ENCODE measurements at places on chromosomes 3 and 15. TPM values are rescaled to one million over a fixed set of nuclear protein-coding genes. Genes with fewer than 3 reads are reported as not detected.

The MYL3 gene
- total RNA-seq, result 3.9 TPM

The TUSC7 gene
- not detected for total RNA-seq

The ARRDC4 gene
- total RNA-seq, result 50.6 TPM

The RRP9 gene
- total RNA-seq, result 20.0 TPM

The SNURF gene
- total RNA-seq, result 6.8 TPM

The INKA1 gene
- total RNA-seq, result 0.84 TPM

The ADCY5 gene
- 36.1 TPM for total RNA-seq

The PATL2 gene
- total RNA-seq, result 2.6 TPM

The SNTN gene
- not detected for total RNA-seq

The DZIP1L gene
- 22.5 TPM for total RNA-seq

The AMT gene
- total RNA-seq, result 1.6 TPM

The ALCAM gene
- total RNA-seq, result 98.4 TPM

The XRN1 gene
- total RNA-seq, result 37.0 TPM

The CRYGS gene
- total RNA-seq, result 6.5 TPM

All from omental fat pad (tissue), 4 donors.